ENCODE measurements at places on chromosomes 2 and 18. TPM values are rescaled to one million over a fixed set of nuclear protein-coding genes. Genes with fewer than 3 reads are reported as not detected.
A peak's percentile ranks its signal among the peaks of the same experiment; 100 is the strongest.

DNA sequence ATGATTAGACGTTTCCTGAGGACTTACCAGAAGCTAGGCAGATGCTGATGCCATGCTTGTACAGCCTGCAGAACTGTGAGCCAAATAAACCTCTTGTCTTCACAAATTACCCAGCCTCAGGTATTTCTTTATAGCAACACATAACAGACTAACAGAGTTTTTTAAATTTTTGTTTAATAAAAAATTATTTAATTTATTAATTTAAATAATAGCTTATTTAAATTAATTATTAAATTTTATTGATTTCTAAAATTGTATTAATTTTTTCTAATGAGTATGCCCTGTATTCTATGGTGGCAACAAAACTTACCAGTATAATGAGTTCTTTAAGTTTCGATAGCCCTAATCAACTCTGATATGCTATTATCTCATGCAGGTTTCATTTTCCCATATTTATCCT, 259.8 kb downstream of the IKZF2 start:
- no peak for DNase-seq

GRCh38 chr18:51857989-51858388, 482.0 kb upstream of the DCC start:
- no peak for DNase-seq

- no peak for DNase-seq
Observed at GRCh38 chr18:7158216-7158615, 40.6 kb upstream of the LAMA1 start.

DNA sequence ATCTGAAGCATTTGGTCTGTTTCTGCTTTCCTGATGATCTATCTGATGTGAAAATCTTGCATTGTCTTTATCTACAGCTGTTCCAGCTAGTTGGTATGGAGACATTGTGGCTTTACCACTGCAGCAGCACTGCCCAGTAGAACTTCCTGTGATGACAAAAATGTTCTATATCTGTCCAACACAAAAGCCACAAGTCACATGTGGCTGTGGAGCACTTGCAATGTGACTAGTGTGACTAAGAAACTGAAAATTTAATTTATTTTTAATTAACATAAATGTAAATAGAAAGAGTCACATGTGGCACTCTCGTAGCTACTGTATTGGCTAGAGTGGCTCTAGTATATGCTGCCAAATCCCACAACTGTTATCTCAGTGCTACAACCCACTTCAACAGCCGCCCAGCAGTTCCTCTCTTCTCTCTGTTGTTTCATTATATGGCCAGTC, 425.7 kb downstream of the SETBP1 start:
- DNase-seq: peak; percentile 53

DNA sequence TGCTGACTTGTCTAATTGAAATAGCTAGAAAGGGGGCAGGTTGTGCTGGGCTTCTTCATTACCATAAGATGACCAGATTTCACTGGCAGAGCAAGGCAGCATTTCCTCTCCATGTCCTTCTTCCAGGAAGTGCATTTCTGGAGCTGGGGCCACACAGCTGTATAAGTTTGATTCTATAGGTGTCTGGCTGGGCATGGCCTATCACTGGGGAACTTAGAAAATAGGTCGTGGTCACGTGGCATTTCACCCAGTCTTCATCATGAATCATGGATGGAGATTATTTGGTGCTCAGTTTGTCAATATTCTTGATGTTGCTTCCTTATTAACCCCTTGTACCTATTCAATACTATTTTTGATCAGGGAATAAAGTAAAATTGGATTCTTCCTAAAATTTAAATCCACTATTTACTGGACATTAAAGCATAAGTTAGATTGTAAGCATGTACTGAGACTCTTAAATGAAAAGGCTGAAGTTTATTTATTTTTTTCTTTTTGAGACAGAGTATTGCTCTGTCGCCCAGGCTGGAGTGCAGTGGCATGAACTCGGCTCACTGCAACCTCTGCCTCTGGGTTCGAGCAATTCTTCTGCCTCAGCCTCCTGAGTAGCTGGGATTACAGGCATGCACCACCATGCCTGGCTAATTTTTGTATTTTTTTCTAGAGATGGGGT, 49.5 kb upstream of the TMEM87B start:
- no peak for DNase-seq

- no peak for DNase-seq
Observed at GRCh38 chr2:217365656-217366055, 505.8 kb upstream of the TNP1 start.

DNA sequence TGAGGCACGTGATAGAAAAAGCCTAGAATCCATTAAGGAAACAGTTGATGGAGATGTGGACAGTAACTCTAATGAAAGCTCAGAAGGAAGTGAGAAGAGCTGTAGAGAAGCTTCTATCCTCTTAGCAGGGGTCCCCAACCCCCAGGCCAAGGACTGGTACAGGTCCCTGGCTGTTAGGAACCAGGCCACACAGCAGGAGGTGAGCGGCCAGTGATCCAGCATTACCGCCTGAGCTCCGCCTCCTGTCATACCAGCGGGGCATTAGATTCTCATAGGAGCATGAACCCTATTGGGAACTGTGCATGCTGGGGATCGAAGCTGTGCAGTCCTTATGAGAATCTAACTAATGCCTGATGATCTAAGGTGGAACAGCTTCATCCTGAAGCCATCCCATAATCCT, 8.7 kb upstream of the IMP4 start:
- no peak for DNase-seq

DNA sequence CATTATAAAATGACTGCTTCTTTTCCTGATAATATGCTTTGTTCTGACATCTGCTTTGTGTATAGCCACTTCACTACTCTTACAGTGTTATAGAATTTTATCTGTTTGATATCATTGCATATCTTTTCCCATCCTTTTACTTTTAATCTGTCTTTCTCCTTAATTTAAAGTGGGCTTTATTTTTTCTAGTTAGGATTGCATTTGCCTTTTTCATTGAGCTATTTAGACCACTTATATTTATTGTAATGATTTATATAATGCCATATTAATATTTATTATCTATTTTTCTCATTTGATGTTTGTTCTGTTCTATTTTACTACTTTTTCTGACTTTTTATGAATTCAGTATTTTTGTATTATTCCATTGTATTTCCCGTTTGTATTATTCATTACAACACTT, 758.7 kb downstream of the TMEM182 start:
- DNase-seq: no peak

DNA sequence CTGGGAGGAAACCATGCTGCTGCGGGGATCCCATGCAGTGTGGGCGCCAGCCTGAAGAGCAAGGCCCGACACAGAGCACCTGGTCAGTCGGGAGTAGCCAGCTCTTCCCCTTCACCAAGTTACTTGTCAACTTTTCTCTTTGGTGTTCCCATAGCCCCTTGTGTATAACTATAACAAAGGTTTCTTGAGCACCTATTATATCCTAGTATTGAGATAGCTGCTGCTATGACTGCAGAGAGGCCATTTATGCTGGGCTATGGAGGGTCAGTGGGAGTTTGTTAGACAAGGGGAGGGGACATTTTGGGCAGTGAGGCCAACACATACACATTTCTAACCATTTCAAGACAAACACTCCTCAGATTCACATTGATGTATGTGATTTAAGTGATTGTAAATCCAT, 10.8 kb downstream of the HK2 start:
- no peak for DNase-seq

DNA sequence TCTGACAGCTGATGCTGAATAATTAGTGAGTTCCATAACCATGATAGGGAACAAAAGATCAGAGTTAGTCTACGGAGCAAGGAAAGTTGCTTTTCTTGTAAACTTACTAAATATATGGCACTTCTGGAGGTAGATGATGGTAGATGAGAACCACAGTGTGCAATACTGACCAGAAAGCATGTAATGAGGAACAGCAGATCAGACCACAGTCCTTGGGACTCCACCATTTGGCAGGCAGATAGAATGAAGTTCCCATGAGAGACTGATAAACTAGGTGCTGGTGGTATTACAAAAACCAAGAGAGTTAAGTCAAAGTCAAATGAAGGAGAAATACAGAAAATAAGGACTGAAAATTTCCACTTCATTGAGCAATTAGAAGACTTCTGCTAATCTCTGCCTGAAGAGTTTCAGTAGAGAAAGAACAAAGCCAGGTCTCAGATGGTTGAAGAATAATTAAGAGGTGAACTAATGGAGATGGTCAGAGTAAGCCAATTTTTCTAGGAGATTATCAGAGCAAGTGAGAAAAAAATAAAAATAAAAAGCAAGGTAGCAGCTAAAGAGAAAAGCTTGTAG, 10.4 kb downstream of the CERKL start:
- no peak for DNase-seq

- no peak for DNase-seq
Observed at GRCh38 chr2:240398661-240399267, 36.7 kb upstream of the GPC1 start.

DNA sequence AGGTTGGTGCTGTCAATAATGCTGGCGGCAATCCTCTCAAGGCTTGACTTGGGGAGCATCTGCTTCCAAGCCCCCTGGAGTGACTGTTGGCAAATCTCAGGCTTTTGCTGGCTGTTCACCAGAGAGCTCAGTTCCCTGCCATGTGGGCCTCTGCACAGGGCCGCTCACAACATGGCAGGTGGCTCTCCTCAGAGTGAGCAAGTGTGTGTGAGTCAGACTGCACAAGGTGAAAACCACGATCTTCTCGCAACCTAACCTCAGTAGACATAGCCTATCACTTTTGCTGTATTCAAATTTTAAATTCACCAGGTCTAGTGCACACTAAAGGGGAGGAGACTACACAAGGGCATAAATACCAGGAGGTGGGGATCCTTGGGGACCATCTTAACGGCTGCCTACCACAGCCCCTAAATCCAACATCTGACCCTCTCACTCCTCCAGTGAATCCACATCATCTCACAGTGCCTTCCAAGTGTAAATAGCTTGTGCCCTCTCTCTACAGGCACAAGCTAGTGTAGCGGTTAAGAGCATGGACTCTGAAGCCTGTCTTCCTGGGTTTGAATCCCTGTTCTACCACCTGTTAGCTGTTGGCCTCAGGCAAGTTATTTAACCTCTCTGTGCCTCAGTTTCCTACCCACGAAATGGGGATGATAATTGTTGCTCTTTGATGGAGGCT, 187.7 kb upstream of the CXCR4 start:
- no peak for DNase-seq

DNA sequence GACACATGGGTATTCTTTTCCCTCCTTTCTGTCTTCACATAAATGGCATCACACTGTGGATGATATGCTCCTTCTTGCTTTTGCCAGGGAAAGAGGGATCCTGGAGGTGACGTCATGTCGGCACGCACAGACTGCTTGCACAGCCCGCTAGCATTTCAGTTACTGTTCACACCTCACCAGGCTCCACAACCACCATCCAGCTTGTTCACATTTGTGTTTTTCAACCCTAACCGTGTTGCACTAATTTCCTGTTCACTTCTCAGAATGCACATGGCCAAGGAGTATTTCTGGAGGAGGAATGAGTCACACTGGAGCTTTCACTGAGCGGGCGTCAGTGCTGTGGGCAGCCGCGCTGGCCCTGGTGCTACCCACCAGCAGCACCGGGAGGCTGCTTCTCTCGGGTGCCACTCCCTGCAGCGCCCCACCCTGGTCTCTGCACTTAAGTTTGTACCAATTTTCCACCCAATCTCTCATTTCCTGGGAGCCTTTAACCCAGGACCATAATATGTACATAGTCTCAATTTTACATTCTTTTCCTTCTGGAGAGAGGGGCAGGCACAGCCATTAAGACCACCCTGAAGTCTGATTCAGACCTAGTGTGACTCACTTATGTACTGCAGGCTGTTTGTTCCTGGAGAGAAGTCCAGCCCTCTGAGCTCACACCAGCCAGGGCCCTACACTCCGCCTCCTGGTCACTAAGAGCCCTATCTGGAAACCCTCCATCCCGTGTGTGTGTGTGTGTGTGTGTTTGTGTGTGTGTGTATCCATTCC, 65.1 kb downstream of the MBP start:
- no peak for DNase-seq

GPAT2 gene
- 1.5 TPM for total RNA-seq

KIAA2012 gene
- not detected for total RNA-seq

UGT1A10 gene
- not detected for total RNA-seq

SP3 gene
- 164 TPM for total RNA-seq

TCF23 gene
- total RNA-seq: not detected

LYPD1 gene
- total RNA-seq: 2.3 TPM

TUBB8B gene
- total RNA-seq: not detected

Measured in cardiac muscle cell (in vitro differentiated cells and primary cell).